Daoy (cell line): ENCODE measurements at places on chromosomes 4 and X. TPM values are rescaled to one million over a fixed set of nuclear protein-coding genes. Genes with fewer than 3 reads are reported as not detected.

The RPS6KA6 gene
- 0.80 and 1.1 TPM in 2 replicates for total RNA-seq

The ELOVL6 gene
- total RNA-seq = 3.9 and 11.9 TPM in 2 replicates

DNA sequence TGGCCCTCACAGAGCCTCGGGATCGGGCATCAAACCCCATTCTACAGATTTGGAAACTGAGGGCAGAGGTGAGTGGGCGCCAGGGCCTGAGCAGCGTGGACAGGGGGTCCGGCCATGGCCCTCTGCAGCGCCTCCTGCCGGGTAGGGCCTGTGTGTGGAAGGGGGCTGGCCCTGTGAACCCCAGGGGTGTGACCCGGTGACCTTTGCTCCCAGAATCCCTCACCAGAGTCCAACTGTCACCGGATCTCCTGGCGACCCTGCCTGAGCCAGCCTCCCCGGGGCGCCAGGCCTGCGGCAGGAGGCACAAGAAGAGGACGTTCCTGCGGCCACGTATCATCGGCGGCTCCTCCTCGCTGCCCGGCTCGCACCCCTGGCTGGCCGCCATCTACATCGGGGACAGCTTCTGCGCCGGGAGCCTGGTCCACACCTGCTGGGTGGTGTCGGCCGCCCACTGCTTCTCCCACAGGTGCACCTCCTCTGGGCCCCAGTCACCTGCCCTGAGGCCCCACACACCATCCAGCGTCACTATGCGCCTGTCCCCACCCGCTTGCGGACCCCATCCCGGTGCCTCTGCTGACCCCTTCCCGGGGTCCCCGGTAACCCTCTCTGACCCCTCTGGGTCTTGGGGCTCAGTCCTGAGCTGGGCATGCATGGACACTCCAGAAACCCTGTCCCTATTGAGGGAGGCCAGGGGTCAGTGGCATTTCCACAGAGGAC is 4.2 kb downstream of the HGFAC start:
- DNase-seq = no peak

- peak; percentile 92 for DNase-seq
These were observed 6.2 kb downstream of the TXK start for GRCh38 chr4:48127682-48128404.

DNA sequence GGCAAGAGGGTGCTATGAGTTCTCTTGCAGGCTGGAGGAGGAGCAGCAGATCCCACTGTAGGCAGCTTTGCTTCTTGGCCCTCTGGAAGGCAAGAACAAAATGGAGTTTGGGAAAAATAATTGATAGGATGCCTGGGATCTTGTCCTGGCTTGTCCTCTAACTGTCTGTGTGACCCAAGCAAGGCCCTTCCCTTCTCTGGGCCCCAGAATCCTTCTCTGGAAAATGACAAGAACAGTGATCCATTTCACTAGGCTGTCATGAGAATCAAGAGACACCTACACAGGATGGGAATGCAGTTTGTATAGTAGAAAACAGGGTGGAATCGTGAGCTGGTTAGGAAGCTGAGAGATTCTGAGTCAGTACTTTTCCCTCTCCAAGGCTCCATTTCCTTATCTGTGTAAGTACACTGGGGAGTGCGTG is 133.3 kb downstream of the PJA1 start:
- DNase-seq = no peak

- no peak for DNase-seq
These were observed 47.2 kb downstream of the NELFA start for GRCh38 chr4:1961563-1961962.

DNA sequence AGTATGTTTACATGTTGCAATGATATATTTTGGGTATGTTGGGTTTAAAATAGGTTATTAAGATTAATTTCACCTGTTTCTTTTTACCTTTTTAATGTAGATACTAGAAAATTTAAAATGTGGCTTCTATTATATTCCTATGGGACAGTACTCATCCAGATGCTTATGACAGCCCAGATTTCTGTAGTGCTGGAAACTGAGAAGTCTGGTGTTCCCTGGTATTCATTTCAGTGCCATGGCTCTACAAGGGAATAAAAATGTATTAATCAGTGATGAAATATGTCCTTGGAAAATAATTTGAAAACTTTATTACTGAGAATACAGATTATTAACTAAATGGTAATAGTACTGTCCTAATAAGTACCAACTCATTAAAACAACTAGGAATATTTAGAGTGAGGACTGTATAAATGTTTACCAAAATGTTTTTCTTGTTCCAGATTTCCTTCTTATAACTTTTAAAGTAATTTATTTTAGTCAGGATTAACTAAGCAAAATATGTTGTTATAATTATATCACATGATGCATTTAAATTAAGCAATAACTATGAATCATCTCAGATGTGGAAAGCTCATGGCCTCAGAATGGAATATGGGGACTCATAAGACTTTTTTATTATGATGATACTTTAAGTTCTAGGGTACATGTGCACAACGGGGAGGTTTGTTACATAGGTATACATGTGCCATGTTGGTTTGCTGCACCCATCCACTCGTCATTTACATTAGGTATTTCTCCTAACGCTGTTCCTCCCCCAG is 25.3 kb downstream of the ARHGAP24 start:
- DNase-seq = no peak
